ENCODE measurements at places on chromosomes 2 and 18. TPM values are rescaled to one million over a fixed set of nuclear protein-coding genes. Genes with fewer than 3 reads are reported as not detected.

Gene ZNF236
- total RNA-seq: 14.0 TPM

Gene PLA2R1
- total RNA-seq: 14.1 TPM

Gene NTSR2
- not detected for total RNA-seq

Gene C2orf92
- total RNA-seq: 1.3 TPM

Gene MAP3K19
- total RNA-seq: not detected

Measured in smooth muscle cell of trachea (primary cell).